ENCODE measurements at places on chromosomes 4 and X. TPM values are rescaled to one million over a fixed set of nuclear protein-coding genes. Genes with fewer than 3 reads are reported as not detected.

GRCh38 chr4:56505269-56506130, at the start of gene ARL9:
Gene ARL9 (plus strand): TSS chr4:56505791. CDS start chr4:56505863, 72 bp downstream.
- peak; percentile 34 for DNase-seq

DNA sequence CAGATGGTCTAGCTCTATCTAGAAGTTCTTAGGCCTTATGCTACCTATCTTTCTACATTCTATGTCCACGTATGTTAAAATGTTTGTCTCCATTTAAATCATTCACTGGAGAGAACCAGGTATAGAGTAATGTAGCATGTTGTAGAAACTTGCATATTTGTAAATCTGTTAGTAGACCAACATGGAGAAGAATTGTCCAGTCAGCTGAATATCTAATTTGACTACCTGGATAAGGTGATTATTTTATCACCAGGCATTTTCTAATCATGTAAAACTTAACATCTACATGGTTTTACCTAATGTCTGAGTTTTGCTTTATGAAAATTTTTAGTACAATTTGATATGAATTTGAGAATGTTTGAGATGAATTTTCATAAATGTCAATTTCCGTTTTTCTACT, 19.5 kb downstream of the REST start:
- DNase-seq: no peak

GRCh38 chr4:155966171-155966570, 12.5 kb upstream of the CTSO start:
- DNase-seq: no peak

GRCh38 chrX:107704587-107704986, 71.0 kb downstream of the TSC22D3 start:
- no peak for DNase-seq

GRCh38 chr4:16384576-16384975, 158.3 kb upstream of the TAPT1 start:
- no peak for DNase-seq

- DNase-seq: no peak
Measured at GRCh38 chrX:44157858-44158257, 184.7 kb upstream of the NDP start.

GRCh38 chr4:55169352-55169961, 44.1 kb upstream of the KDR start:
- peak; percentile 68 for DNase-seq

GRCh38 chrX:139106069-139106468, 394.6 kb upstream of the FGF13 start:
- DNase-seq: no peak

GRCh38 chr4:24975510-24975909, 55.2 kb downstream of the LGI2 start:
- no peak for DNase-seq

GRCh38 chr4:93960450-93960849, 131.9 kb downstream of the ATOH1 start:
- DNase-seq: no peak

DNA sequence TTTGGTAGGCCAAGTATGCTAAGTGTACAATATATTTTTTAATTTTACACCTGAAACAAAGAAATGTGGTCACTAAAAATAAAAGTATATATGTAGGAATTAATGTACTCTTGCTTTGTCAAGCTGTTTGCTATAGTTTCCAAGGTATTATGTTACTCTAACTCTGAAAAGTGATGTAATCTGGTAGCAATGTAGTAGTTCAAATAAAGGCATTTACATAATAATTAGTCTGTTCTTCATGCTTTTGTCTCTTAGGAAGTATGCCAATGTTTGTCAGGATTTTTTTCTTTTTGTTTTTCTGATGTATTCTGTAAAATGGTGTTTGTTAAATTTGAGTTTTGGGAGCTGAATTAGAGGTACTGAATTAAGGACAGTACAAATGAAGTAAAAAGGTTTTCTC, 89.5 kb downstream of the PLS3 start:
- DNase-seq: no peak

DNA sequence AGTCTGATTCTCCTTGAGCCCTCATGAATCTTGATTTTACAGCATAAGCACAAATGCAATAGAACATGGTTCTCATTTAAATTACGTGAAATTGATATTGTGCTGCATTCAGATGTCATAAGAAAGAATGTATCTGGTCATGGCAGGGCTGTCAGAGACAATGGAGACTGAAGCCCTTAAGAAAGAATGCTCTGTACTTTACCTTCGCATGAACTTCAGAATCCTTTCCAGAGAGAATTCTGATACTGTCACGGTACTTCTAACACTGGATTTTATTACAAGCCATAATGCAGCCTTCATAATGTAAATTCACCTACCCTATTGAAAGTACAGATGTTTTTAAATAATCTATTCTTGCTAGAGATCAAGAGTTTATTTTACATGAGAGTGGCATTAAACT, 677.9 kb upstream of the ADGRL3 start:
- DNase-seq: no peak

DNA sequence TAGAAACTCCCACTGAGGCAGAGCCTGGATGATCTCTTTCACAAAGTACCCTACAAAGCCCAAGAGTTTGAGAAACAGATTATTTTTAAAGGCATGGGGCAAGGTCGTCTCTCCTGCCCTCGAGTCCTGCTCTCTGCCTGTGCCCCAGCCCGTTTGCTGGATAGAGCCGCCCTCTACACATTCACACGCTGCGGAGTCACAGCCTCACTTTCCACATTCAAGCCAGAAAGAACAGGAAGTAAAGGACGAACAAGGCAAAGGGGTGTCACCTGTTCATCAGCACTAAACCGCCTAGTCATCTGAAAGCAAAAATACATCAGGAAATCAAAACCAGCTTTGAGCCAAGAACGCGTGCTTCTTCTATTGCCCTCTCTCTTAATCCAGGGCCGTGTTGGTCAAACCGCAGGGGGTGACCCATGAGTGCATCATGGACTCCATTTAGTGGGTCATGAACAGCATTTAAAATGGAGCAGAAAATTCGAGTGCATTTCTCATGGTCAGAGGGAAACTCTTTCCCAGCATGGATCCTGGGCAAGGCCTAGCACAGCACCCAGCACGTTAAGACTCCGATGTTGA, 83.4 kb downstream of the PHKA2 start:
- DNase-seq: no peak

GRCh38 chrX:2474280-2474962, 26.4 kb downstream of the DHRSX start:
- DNase-seq: no peak

DNA sequence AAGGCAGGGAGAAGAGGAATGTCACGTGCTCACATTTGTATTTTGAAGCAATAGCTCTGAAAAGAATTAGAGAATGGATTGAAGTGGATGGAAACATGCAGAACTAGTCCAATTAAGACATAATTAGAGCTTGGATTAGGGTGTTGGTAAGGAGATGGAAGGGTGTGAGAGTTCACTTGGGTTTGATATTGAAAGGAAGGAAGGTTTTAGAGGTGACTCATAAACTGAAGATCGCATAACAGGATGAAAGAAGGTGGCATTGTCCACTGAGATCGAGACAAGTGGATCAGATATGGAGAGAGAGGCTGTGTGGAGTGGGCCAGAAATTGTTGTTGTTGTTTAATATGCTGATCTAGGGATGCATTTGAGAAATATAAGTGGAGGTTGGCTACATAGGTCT, 244.0 kb upstream of the SMIM31 start:
- DNase-seq: no peak

DNA sequence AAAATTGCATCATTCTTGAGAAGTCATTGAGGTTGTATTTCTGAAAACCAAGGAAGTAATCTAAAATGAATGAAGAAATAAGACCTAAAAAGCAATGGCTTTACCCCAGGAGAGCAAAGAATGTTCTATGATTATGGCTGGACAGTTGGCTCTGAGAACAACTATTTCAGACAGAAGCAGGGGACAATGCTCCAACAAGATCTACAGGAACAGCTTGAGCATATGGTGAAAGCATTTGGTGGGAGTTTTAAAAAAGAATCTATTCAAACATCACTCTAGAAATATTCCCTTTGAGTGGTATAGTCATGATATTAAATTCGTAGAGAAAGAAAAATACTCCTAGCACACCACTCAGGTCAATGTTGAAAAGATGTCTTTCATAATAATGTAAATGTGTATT, 26.7 kb downstream of the DYNLT3 start:
- DNase-seq: no peak

DNA sequence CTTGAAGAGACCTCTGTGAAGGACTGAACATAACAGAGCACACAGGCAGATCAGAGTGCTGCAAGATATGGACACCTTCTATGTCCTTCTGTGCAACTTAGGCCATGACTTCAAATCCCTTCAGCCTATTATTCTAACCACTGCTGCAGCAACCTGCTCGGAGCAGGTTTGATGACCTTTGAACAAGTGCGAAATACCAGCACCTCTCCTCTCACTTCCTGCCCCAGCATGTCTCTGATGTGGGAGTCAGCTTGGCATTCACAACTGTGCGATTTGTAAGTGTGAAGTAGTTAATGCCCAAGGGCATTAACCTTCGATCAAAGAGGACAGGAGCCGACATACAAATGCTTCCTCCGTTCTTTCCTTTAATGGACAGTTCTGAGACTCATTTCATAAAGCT, 1.6 kb upstream of the EXOC1 start:
- no peak for DNase-seq

DNA sequence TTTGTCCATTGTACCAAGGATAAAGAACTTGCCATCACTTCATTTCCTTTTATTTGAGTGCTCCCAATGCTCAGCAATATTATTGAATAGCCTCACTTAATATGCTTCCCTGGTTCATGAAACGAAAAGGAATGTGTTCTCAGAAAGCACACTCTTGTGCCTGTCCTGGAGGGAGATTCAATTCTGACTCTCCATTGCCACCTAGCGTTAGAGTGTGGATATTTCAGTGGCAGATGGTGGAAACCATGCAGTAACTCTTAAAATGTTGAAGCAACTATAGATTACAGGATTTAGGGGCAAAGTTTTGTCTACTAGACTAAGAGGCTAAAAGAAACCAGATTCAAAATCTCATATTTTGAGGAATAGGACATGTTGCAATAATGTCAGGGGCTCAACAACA, 36.0 kb downstream of the GAB3 start:
- no peak for DNase-seq

GRCh38 chrX:18490806-18491555, 65.6 kb downstream of the CDKL5 start:
- no peak for DNase-seq

DNA sequence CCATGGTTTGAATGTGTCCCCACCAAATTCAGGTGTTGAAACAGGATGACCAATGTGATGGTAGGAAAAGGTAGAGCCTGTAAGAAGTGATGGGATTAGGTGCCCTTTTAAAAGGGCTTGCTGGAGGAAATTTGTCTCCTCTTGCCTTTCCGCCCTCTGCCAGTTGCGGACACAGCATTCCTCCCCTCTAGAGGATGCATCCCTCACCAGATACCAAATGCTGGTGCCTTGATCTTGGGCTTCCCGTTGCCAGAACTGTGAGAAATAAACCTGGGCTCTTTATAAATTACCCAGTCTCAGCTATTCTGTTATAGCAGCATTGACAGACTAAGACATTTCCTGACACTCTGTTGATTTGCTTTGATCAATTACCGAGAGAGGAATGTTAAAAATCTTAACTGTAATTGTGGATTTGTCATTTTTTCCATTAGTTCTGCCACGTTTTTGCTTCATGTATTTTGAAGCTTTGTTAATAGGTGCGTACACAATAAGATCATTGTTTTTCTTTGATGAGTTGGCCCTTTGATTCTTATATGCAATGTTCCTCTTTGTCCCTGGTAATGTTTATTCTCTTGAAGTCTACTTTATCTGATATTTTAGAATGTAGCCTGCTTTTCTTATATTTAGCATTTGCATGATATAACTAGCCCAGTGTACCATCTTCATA, 13.3 kb downstream of the NFKB1 start:
- DNase-seq: no peak

- no peak for DNase-seq
Measured at GRCh38 chr4:176784816-176785215, 7.9 kb downstream of the VEGFC start.

DNA sequence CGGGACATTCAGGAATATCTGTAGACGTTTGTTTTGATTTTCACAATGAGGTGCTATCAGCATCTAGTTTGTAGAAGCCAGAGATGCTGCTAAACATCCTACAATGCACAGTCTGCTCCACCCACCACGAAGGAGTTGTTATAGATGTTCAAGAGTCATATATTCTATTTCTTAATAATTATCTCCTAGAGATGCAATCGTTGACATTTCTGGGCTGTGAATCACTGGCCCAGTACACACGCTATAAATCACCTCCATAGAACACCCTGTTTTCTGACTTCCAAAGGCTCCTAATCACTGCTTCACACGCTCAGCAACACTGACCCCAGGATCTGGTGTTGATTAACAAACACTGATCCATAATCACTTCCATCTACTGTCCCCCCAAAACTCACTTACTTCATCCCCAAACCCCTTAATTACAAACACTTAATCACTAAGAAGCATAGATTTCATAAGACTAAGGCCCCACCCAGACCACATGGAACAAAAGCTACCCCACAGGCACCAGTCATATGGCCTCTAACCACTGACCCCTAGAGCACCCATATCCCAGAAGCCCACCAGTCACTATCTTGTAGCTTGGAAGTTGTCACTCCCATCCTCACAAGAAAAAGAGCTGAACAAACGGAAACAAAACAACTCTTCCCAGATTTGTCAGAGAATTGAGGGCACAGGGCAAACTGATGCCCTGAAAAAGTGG, 31.7 kb upstream of the ZNF41 start:
- no peak for DNase-seq

DNA sequence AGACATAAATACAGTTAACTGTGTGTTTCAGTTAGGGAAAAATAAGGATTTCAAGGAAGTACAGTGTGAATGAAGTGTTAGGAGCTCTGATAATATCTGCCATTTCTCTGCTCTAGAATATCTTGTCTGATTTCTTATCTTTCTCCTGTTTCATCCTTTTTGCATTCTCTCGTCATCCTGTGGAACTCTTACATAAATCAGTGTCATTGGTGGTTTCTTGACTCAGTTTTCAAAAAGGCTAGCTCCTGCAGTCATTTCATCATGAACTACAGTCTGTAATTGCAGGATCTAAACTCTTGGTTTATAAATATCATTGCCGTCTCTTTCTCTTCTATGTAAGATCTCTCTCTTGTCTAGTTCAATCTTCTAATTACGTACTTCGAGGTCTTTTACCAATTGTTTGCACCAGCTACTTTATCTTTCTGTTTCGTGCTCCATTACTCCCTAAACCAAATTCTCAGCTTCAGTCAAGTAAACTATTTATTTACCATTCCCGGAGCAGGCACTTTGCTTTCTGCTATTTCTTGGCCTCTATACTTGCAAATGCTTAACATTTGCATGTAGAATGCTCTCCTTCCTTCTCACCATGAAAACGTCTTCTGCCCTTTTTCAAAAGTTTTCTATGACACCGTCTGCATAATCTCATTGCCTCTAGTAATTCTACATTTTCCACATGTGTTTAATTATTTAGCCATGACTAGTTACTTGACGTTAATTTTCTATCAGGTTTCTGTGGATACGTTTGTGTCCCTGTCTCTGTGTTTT, 294.0 kb downstream of the TENM3 start:
- DNase-seq: no peak

The FAM184B gene
- 0.04 TPM for polyA plus RNA-seq

The FNIP2 gene
- polyA plus RNA-seq: 36.8 TPM

The PLXNA3 gene
- 8.7 TPM for polyA plus RNA-seq

The NLGN3 gene
- polyA plus RNA-seq: 0.15 TPM

The HSFX4 gene
- 0.07 TPM for polyA plus RNA-seq

The CENPVL2 gene
- polyA plus RNA-seq: not detected

The NRK gene
- polyA plus RNA-seq: 0.53 TPM

The SOX3 gene
- polyA plus RNA-seq: not detected

The MAGEA12 gene
- polyA plus RNA-seq: not detected

The SLC38A5 gene
- 22.3 TPM for polyA plus RNA-seq

The LINC00632 gene
- 4.7 TPM for polyA plus RNA-seq

Measured in heart left ventricle (tissue), 16 donors.